GM04503 (cell line): ENCODE measurements at places on chromosomes 1 and 21.
A peak's percentile ranks its signal among the peaks of the same experiment; 100 is the strongest.

- no peak for DNase-seq
These were observed 502.2 kb upstream of the PRMT6 start for GRCh38 chr1:106554294-106554693.

- DNase-seq, result no peak
These were observed 84.1 kb upstream of the COX20 start for GRCh38 chr1:244751271-244751895.

DNA sequence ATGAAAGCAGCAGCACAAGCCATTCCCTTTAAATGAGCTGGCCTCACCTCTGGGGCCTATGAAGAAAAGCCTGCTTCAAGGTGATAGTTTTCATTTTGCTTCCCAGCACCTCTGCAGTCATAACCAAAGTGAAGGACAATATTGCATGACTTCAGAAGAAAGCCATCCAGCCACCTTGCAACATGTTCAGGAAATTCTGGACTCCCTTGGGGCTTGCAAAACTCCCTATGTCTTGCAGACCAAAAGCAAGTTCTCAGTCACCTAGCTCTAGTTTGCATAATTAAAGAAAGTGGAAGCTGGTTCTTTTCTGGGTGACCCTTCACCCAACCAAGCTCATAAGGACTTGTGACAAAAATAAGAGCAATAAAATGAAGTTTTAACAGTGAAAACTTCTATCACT is 87.6 kb downstream of the GFI1 start:
- DNase-seq, result no peak

- DNase-seq, result no peak
These were observed 37.1 kb upstream of the MCOLN3 start for GRCh38 chr1:85085417-85085816.

DNA sequence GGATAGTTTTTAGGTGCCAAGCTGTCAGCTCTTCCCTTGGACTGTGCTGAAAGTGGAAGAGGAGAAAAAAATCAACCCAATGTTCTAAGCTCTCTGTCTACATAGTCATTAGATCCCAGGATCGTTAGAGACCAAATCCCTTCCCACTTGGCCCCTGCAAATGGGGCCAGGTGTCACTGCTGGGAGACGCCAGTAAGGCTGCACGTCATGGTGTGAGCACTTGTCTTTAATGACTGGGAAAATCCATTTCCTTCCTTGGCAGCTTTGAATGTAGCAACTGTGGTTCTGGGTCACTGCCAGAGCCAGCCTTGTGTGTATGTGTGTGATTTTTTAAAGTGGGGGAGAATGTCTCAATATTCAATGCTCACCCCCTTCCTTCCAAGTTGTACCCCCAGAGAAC is 59.9 kb downstream of the MAN1C1 start:
- no peak for DNase-seq

DNA sequence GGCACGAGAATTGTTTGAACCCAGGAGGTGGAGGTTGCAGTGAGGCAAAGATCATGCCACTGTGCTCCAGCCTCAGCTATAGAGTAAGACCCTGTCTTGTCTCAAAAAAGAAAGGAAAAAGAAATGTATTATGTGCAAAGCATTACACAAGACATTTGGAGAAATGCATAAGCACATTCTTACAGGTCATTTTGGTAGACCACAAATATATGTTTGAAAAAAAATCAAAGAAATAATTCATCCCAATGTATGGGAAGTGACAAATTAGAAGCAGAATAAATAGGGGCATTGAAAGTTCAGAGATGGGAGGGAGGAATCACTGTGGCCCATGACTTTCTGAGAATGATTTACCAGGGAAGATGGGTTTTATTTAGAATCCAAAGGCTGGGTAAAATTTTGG is 283.5 kb upstream of the ADAMTS5 start:
- no peak for DNase-seq

- no peak for DNase-seq
These were observed 14.7 kb upstream of the C1QA start for GRCh38 chr1:22621761-22622160.

DNA sequence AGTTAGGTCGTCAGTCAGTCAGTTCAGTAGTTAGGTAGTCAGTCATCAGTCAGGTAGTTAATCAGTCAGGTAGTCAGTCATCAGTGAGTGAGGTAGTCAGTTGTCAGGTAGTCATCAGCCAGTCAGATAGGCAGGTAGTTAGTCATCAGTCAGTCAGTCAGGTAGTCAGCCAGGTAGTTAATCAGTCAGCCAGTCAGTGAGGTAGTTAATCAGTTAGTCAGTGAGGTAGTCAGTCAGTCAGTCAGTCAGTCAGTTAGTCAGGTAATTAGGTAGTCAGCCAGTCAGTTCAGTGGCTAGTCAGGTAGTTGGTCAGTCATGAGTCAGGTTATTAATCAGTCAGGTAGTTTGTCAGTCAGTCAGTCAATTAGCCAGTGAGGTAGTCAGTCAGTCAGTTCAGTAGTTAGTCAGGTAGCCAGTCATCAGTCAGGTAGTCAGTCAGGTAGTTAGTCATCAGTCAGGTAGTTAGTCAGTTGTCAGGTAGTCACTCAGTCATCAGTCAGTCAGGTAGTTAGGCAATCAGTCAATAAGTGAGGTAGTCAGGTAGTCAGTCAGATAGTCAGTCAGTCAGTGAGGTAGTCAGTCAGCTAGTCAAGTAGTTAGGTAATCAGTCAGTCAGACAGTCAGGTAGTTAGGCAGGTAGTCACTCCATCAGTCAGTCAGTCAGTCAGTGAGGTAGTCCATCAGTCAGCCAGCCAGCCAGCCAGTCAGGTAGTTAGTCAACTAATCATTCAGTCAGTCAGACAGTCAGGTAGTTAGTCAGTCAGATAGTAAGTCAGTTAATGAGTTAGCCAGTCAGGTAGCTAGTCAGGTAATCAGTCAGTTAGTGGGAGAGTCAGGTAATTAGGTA is 16.2 kb downstream of the KRTAP10-1 start:
- DNase-seq, result no peak

DNA sequence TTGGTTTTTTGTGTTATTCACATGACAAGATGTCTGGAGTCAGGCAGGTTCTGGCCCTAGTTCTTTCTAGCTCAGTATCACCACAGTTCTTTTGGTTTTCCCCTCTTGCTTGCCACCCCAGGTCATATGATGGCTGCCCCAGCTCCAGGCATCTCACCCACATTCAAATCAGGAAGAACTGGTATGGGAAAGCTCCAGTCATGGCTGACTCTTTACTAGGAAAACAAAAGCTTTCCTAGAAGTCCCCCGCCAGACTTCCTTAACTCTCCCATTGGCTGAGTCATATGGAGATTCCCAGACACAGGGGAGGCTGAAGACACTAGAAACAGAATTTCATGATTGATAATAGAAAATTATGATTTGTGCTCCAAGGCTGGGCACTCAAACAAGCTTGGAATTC is 22.1 kb upstream of the EYA3 start:
- no peak for DNase-seq

- no peak for DNase-seq
These were observed 1579.9 kb downstream of the MRPL39 start for GRCh38 chr21:24027396-24027795.

GRCh38 chr1:54413295-54413694 is 7.1 kb upstream of the SSBP3 start:
- peak; percentile 31 for DNase-seq

- DNase-seq, result no peak
These were observed 18.4 kb upstream of the LRRC3 start for GRCh38 chr21:44436958-44437357.

- DNase-seq, result no peak
These were observed 21.5 kb downstream of the ADGRB2 start for GRCh38 chr1:31742462-31743212.

GRCh38 chr1:191343816-191344215 is 814.4 kb upstream of the RGS18 start:
- no peak for DNase-seq

- no peak for DNase-seq
These were observed 84.3 kb downstream of the CAPZB start for GRCh38 chr1:19400875-19401534.

GRCh38 chr1:245704765-245705164 is 550.0 kb downstream of the KIF26B start:
- DNase-seq, result no peak

- DNase-seq, result no peak
These were observed 35.2 kb upstream of the B3GALT2 start for GRCh38 chr1:193221651-193222050.

DNA sequence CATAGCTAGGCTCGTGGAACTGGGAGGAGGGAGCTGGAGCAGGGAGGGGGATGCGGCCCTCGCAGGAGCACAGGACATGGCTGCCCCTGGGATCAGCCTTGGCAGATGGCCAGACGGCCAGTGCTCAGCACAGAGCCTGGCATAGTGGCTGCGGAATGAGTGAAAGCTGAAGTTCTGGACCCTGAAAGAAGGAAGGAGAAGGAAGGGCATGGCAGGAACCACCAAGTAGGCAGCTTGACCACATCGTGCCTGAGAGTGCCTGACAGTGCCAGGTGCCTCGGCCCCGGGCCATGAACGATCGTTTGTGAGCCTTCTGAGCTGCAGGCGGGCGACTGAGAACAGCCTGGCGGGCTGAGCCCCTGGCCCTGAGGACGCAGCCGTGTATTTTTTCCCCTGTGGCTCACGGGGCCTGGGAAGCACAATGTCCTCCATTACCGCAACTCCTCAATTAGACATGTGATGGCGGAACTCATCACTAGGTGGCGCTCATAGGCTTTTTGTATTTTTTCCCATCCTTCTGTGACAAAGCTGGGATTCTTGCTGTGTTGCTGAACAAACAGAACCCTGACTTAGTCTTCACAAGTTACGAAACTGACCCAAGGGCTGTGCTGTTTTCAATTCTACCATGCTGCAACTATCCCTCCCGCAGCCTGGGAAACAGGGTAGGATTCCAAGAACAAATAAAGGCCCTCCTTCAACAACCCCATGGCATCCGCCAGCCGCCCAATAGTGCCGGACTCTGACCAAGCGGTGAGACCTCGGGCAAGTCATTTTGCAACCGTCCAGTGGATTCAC is 29.9 kb upstream of the TMEM61 start:
- DNase-seq, result peak; percentile 69

- no peak for DNase-seq
These were observed 25.7 kb downstream of the HSPG2 start for GRCh38 chr1:21911205-21912001.

GRCh38 chr1:62484824-62485468 is 48.1 kb downstream of the USP1 start:
- no peak for DNase-seq

DNA sequence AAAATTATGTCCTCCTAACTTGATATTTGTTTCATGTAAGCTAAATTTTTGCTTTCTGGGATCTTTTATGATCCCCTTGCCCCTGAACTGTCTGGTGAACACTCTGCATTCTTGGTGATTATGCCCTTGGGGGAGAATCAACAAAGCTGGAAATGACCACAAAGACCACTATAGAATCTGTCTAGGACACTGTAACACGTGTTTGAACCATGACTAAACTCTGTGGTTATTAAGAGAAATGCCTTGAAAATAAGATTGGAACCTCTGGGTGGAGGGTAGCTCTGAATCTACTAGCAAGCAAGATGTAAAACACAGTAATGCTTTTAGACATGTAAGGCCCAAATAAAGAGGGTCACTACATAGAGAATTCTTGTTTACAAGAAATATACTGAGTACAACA is 237.5 kb downstream of the HMCN1 start:
- no peak for DNase-seq

GRCh38 chr1:90043586-90043985 is 48.7 kb downstream of the ZNF326 start:
- DNase-seq, result no peak

- no peak for DNase-seq
These were observed 9.8 kb downstream of the ADAMTS4 start for GRCh38 chr1:161189036-161189435.

- DNase-seq, result peak; percentile 72
These were observed 51.7 kb upstream of the ACADM start for GRCh38 chr1:75672528-75673393.

GRCh38 chr1:154154534-154155191 is at the start of gene NUP210L:
Gene NUP210L, minus strand, starts transcription at chr1:154155073.
- DNase-seq, result no peak

DNA sequence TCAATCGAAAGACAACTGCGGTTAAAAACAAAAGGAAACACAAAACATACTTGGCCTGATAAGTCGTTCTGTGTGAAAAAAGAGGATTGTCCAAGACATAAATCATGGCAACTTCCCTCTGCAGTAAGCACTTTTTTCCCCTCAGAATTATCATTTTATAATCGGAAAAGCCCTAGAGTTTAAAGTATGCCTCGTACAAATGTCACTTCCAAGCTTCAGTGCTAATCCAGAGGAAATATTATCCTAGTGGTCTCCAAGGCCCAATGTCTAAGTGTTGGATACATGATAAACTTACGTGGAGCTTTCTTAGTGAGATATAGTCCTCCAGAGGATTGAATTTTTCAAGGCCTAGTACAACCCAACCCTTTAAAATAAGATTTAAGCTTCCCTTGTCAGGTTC is 11.2 kb upstream of the NTMT2 start:
- no peak for DNase-seq

GRCh38 chr1:234004591-234004990 is 100.1 kb downstream of the SLC35F3 start:
- DNase-seq, result no peak

- DNase-seq, result no peak
These were observed at the start of gene ARHGEF2 for GRCh38 chr1:155978325-155978972. Gene ARHGEF2, minus strand, starts transcription at chr1:155978547. Its CDS starts 120 bp downstream, at chr1:155978427.

- no peak for DNase-seq
These were observed 259.0 kb downstream of the FOXD2 start for GRCh38 chr1:47696737-47697441.
